Posterior cingulate gyrus (tissue), 11 donors: ENCODE measurements at places on chromosomes 6 and 20.

GRCh38 chr6:28816909-28817807, 106.6 kb downstream of the TRIM27 start:
- DNase-seq: no peak

DNA sequence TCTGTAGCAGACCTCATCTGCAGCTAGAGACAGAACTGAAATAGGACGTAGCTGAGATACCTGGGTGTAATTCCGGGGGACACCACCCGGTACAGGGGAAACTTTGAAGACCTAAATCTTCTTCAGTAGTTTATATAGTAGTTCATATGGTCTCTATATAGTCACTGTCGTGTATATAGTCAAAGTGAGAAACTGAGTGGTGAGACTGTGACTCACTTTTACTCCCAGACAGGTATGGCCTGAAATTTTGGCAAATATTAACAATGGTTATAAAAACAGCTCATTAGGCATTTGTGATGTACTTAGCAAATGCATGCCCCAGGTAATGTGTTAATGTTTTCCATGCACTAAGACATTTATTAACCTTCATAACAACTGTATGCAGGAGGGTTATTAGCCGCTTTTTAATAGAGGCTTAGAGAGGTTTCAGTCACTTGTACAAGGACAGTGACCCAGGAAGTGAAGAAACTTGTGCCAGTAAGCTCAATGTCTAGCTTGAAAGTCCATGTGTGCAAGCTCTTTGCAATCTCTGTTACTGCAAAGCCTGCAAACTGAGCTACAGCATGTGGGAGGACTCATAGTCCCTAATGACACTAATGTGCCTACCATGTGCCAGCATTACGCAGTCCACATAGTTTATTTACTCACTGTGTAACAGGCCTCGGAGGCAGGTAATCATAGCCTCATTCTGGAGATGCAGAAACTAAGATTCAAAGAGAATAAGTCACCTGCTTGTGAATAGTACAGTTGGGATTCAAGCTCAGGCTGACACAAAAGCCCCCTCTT, 165.4 kb upstream of the CHD6 start:
- no peak for DNase-seq

DNA sequence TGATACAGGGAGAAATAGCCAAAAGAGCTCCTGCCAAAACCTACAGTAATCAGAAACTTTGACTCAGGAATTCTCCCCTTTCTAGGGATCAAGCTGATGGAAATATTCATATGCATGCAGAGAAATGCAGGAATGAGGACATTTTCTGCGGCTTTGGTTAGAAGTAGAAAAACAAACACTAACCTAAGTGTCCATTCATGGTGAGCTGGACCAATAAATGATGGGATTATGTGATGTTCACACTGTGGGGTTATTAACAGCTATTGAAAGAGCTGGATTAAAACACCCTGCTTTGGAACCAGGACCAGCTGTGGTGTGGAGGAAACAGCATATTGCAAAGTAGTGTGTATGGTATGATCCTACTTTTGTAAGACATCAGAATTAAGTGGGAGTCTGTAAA, 143.1 kb downstream of the SYCP2 start:
- DNase-seq: no peak

- DNase-seq: peak; percentile 44
Measured at GRCh38 chr20:57678340-57678739, 31.5 kb downstream of the PMEPA1 start.

DNA sequence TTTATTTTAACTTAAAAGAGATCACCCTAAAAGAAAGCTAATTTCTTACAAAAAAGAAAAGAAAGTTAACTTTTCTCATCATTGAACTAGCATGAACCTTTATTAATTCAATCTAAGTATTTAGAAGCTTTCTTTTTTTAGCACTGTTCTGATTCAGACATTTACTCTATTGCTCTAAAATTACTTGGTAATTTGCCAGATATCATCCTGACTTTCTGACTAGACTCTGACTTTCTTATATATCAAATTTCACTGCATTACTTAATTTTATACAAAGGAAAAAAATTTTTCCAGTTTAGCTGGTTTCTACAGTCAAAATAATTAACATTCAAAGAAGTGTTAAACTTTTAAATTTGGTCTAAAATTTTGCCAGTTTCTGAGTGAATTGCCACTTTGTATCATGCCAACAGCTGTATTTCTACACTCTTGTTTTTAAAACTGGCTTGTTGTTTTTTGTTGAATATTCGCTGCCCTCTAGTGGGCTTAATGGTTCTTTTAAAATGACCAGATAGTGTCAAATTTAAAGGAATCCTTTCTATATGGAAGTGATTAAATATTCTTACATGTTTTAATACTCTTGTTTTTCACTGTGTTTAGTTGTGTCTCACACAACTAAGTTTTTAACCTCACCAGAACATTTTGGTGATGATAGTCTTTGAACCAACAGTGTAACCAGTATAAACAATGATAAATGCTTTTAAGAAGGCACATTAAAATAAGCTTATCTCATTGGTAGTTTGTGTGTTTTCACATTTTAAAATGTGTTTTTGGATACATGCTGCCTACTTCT, 102.0 kb downstream of the POPDC3 start:
- DNase-seq: no peak

DNA sequence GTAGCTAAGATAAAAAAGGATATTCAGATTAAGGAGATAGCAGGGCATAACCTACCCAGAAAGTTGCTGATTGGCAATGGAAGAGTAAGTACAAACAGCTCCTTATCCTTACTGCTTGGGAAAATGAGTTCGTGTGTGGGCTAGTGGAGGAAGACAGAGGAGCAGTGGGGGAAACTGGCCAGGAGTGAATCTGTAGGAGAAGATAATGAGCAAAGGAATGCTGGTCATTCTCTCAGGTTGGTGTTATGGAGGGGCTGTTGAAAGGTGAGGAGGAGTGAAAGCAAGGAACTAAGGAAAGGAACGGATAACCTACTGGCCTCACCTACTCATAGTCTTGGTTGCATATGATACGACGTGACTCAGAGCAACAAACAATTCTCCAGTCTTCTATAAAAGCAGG, 7.3 kb upstream of the GJB7 start:
- no peak for DNase-seq

DNA sequence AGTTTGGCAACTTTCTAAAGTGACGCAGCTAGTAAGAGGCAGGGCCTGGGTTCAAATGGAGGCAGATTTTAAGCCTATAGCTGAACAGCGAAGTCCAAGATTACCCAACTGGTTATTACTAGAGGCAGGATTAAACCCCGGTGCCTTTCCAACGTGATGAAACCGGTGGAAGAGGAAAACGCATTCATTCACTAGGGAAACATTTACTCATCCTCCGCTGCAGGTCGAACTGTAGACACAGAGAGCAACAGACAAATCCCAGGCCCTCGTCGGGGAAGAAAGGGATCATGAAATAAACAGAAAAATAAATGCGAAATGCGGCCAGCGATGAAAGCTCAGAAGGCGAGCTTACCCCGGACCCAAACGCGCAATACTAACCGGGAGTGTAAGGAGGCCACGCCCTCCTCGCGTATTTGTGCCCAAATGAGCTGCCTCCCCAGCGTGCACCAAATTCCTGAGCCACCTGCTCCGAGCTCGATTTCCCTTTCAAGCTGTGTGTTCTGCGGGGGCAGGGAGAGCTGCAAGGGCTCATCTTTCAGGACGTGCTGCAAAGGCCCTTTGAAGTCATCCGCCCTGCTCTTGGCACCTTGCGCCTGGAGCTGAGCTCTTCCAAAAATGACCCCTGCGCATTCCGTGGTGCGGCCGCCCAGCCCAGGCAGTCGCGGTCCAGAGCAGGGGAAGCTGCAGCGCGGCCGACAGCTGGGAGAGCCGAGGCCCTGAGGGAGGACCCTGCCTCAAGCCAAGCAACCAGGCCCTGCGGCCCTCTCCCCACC, 46.9 kb downstream of the PDYN start:
- no peak for DNase-seq

DNA sequence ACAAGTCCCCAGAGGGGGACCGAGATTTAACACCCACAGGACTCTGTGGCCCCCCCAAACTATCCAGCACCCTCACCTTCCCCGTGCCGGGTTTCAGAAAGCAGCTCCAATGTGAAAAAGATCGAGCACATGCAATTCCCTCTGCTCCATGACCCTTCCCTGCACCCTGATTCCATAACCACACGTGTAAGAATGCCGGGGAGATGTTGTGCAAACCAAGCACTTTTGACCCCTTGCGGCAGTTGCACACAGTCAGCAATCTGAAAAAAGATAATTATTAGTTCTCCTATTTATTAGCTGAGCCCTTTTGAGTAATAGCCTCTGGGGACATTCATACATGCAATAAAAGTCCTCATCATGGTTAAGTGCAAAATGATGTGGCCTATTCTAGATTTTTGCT, 13.0 kb downstream of the FOXQ1 start:
- no peak for DNase-seq

DNA sequence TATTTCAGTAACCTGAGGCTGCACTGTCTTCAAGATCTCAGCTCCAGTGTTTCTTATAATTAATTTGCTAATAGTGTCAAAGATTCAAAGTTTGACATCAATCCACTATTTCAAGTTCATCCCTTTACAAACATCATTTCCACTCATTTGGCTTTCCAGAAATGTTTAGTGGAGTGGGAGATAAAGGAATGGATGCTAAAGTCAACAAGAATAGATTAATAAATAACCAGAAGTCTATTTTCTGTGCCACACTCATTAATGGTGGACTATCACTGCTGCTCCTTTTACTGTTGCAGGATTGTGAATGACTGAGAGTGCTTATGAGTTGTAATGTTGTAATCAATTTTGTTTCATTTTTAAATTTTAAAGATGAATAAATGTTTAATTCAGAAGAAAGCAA, 28.4 kb upstream of the EPM2A start:
- DNase-seq: no peak

DNA sequence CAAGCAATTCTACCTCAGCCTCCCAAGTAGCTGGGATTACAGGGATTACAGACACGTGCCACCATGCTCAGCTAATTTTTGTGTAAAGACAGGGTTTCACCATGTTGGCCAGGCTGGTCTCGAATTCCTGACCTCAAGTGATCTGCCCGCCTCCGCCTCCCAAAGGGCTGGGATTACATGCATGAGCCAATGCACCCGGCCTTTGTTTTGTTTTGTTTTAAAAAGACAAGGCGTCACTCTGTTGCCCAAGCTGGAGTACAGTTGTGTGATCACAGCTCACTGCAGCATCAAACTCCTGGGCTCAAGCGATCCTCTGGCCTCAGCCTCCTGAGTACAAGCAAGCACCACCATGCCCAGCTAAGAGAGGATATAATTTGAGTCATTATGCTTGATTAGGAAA, 5.4 kb downstream of the SERINC3 start:
- no peak for DNase-seq

DNA sequence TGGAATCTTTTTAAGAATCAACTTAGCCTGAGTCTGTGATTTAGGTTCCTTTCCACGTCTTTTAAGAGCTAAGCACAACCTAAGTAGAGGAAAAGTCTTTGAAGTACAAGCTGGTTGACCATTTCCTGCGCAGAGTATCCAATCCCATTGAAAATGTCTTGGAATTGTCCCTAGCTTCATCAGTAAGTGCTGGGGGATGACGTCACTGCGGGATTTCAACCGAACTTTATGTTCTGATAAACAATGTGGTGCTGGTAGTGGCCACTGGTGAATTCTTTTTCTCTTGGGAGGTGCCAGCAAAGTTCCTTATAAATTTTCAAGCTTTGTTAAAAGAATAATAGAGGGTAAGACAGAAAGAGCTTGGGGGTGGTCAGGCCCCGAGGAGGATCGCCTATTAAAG, 69.2 kb downstream of the PDE7B start:
- DNase-seq: no peak
